Hematopoietic multipotent progenitor cell treated with erythropoietin and hydrocortisone succinate and interleukin-3 and kit ligand, for 8 days (in vitro differentiated cells): ENCODE measurements at places on chromosomes 7 and 10.

DNA sequence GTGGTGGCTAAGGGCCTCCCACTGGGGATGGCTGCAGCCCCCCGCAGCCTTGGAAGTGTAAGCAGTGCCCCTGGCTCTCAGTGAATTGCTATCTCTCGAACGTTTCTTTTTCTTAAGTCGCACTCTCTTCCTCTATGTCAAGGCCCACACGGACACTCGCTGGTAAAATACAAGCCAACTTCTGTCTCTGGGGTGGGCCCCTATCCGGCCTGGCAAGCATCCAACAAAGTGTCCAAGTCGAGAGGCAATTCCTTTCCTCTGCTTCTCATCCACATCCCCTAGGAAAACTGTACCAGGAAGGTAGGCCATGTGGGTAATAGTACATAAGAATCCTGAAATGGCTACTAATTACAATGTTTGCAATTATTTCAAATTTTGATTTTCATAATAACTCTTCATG lies 194.9 kb upstream of the MGMT start:
- DNase-seq, result no peak

- no peak for DNase-seq
Measured at GRCh38 chr7:151128716-151129115, 38.8 kb downstream of the GBX1 start.

- DNase-seq, result no peak
Measured at GRCh38 chr10:49587981-49588380, 22.1 kb upstream of the SLC18A3 start.

DNA sequence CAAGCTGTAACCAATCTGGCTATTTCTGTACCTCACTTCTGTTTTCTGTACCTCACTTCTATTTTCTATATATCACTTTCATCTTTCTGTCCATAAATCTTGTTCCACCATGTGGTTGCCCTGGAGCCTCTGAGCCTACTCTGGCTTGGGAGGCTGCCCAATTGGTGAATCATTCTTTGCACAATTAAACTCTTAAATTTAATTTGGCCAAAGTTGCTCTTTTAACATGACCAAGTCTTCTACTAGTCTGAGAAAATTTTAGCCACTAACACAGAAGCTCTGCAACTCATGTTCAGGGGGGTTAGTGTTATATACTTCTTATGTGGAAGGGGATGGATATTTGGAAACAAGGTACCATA lies 503.5 kb downstream of the KIF20B start:
- no peak for DNase-seq

DNA sequence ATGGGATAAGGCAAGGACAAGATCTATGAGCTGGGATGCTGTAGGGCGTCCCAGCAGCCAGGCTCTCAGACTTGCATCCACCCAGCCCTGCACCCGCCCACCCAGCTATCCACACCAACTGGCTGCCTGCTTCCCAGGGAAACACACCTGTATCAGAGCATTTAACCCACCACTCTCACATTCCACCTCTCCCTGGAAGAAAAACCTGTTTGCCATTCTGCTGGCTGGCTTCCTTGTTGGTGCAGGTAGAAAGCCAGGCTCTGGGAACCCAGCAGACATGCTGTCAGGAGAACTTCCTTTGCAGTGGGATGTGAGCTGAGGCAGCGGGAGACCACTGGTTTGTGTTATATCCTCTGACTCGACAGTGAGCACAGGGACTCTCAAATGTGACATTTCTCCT lies 67.0 kb downstream of the FAM241B start:
- no peak for DNase-seq

GRCh38 chr7:3451701-3452100 lies 150.6 kb downstream of the SDK1 start:
- no peak for DNase-seq

DNA sequence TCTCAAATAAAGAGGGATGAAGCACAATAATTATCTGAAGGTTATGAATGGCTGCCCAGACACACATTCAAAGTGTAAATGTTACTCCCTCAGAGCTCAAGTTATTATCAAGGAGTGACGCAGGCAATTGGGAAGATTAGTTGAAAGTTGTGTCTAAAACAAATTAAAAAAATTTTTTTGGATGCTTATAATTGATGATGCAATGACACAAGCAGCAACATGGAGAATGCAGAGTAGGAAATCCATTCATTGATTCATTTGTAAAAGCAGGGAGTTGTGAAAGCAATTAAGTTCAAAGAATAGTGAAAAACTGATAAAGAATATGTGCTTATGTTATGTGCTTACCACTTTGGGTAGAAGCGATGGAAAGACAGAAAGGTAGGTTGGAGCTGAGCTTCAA lies 120.4 kb downstream of the CDK6 start:
- DNase-seq, result no peak

DNA sequence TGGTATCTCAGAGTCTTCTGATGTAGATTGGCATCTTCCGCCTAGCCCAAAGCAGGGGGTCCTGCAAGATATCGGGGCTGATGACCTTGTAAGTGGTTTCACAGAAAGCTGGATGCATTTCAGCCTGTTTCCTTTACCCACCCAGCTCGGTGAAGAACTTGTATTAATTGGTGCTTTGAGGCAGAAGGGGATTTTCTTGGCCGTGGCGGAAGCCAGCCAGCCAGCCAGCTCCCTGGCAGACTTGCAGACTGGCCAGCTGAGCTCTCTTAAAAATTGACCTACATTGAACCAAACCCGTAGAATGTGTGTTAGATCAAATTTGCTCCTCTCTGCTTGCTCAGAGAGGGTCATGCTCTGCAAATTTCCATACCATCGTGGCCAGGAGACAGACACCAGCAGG lies 218.4 kb downstream of the ADAM12 start:
- DNase-seq, result no peak

GRCh38 chr10:52755297-52756062 lies 17.1 kb downstream of the MBL2 start:
- DNase-seq, result peak; percentile 65

- DNase-seq, result no peak
Measured at GRCh38 chr7:111047595-111047994, 43.3 kb upstream of the LRRN3 start.

GRCh38 chr10:71382757-71383156 lies 14.0 kb upstream of the CDH23 start:
- DNase-seq, result no peak

GRCh38 chr7:46215987-46216567 lies 295.0 kb upstream of the IGFBP3 start:
- no peak for DNase-seq

- no peak for DNase-seq
Measured at GRCh38 chr10:26488344-26488743, 50.2 kb downstream of the APBB1IP start.

DNA sequence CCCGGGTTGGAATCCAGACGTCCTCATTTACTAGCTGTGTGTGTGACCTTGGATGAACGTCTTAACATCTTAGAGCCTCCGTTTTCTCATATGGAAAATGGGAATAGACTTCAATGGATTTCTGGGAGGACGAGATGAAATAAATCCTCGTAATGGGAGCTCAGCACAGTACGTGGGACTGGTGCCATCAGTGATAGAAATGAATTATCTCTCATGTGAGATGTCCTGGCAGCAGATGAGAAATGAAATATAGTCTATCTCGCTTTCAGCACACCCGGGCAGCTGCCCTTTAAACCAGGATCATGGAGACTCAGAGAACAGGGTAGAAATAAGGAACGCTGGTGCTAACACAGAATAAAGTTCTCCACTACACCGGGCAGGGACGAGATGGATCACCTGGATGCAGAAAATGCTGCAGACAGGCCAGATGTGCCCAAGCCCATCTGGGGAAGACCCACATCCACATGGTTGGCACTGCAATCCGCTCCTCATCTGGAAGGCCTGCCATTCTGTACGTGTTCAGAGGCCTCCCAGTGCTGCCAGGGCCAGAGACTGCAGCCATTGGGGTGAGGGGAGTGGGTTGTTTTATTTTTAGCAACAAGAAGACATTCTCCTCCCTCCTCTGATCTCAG lies 11.1 kb upstream of the EMX2 start:
- DNase-seq, result no peak

- DNase-seq, result no peak
Measured at GRCh38 chr7:84425702-84426259, 231.2 kb upstream of the SEMA3A start.

DNA sequence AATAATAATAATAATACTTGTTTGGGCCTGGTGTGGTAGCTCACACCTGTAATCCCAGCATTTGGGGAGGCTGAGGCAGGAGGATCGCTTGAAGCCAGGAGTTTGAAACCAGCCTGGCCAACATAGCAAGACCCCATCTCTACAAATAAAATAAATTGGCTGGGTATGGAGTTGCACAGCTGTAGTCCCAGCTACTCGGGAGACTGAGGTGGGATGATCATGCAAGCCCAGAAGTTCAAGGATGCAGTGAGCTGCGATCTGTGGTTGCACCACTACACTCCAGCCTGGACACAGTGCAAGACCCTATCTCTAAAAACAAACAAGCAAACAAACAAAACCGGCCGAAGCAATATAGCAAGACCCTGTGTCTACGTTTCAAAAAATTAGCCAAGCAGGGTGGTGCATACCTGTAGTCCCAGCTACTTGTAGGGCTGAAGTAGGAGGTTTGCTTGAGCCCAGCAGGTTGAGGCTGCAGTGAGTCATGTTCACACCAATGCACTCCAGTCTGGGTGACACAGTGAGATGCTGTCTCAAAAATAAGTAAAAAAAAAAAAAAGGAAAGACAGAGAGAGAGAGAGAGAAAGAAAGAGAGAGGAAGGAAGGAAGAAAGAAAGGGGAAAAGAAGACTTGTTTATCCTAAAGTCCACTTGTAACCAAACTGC lies 85.6 kb upstream of the KDM7A start:
- DNase-seq, result no peak

DNA sequence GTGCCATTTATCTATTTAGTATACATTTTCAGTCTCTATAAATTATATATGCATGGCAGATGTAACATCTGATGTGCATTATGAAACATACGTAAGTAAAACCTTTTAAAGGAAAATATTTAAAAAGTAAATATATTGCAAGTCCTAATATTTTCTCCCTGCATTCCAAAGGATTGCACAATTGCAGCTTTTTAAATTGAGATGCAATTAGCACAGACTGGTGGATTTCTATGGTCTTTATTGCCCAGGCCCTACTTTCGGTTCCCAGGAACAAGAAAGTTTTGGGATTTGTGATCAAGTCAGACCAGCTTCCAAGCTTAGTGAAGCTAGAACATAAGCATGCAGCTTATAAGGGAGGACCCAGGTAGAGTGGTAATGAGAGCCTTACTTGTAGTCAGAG lies 337.8 kb downstream of the NRG3 start:
- no peak for DNase-seq

DNA sequence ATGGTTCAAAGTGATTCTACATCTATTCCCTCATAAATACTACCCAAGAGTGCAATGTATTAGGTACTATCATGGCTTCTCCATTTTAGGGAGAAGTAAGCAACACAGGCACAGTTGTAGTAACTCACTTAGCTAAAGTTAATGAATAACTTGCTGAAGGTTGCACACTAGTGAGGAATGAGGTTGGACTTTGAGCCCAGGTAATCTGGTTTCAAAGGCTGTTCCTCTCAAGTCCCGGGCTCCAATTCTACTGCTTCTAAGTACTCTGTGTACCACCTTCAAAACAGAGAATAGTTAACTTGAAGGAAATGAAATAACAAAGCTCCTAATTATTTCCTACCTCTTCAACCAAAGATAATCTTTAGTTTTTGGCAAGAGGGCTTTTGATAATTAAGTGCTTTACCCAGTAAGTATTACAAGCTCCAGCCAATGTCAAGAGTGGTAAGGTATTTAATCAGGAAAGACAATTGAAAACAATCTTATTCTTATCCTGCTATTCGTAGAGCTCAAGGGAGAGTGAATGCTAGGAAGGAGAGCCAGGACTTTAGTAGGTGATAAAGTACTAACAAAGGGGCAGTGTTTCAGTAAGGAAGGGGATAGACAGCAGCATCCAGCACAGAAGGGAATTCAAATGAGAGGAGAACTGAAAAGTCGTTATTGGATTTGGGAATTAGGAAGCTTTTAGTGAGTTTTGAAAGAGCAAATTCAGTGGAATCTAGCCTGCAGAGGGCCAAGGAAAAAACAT lies 158.2 kb upstream of the PTPRZ1 start:
- no peak for DNase-seq

- no peak for DNase-seq
Measured at GRCh38 chr7:102210787-102211186, 75.9 kb upstream of the SH2B2 start.

DNA sequence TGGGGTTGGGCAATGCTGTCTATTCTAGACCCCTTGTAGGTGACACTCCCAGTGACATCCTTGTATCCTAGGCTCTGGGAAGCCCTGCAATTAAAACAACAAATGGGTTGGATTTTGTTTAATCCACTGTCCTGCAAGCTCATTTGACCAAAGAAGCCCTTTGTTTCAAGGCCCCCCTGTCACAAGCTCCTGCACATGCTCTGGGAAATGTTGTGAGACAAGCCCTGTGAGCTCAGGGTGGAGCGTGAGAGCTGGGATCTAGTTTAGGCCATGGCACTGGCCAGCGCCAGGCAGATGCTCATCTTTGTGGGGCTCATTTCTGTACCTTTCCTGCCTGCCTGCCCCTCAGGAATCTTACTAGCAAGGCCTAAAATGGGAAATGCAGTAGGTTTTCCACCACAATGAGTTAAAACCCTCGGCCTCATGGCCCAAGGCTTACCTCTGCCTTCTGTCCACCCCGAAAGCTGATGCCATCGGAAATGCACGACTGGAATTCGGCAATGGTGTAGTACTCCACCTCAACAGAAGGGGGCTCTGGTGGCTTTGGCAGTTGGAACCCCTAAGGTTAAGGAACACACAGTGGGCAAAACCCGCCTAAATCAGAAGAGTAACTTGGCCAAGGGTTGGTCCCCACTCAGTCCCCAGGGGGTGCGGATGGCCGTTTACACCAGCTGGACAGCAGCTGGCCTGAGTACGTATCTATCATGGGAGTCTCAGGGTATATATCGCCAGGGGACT lies 112.0 kb downstream of the NEURL1 start:
- peak; percentile 74 for DNase-seq

- DNase-seq, result no peak
Measured at GRCh38 chr10:563827-564226, 125.6 kb downstream of the DIP2C start.

GRCh38 chr7:36942541-36942940 lies 218.2 kb upstream of the AOAH start:
- DNase-seq, result no peak

- DNase-seq, result no peak
Measured at GRCh38 chr10:5285186-5285585, 79.6 kb upstream of the UCN3 start.

DNA sequence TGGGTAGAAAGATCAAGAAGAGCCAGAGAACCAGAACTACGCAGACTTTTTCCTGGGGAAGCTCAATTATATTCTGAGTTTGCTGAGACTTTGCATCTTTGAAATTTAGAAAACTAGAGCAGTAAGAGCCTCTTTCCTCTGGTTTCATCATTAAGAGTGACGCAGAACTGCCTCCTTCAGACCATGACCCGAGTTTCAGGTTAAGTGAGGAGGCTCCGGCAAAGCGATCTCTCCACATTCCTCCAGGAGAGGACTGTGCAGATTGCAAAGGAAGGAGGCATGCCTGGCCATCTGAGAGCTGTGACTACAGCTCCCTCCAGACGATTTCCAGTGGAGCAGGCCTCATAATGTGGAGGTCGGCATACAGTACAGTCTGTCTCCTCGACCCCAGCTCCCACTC lies 115.8 kb upstream of the LANCL2 start:
- DNase-seq, result no peak

GRCh38 chr10:944034-944831 lies 12.7 kb upstream of the LARP4B start:
- peak; percentile 21 for DNase-seq

- no peak for DNase-seq
Measured at GRCh38 chr7:2528481-2529095, 9.0 kb downstream of the LFNG start.
